ENCODE measurements at places on chromosomes 5 and 9.

DNA sequence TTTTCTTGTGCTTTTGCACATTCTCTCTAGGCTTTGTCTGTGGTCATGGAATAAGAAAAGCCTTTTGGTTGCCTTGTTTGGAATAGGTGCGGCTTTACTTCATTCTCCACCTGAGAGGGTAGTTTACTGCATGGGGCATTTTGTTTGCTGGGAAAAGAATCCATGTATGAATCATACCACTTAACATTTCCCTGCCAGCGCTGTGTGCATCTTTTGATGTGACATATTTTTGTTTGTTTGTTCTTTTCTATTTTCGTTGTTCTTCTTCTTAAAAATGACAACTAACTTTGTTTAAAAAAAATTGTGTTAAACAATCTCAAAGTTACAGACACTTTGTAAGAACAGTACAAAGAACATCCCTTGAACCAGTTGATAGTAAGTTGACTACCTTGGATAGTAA lies 113.2 kb downstream of the GCNT1 start:
- no peak for DNase-seq

GRCh38 chr9:111037708-111038330 lies 451 bp downstream of the LPAR1 start:
- no peak for DNase-seq

DNA sequence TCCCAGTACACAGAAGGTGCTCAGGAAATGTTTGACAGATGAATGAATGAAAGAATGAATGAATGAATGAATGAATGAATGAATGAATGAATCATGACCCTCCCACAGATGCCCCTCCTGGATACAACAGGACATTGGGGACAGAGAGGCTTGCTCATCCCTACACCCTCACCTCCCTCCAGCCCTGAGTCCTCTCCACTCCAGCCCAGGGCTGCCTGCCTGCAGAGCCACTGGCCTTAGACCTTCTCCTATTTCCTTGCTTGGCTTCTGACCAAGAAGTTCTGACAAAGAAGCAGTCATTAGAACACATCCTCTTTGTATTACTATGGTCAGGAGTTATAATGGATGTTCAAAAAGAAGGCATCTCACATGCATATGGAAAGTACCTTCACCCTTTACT lies 240.7 kb upstream of the DAPK1 start:
- DNase-seq: no peak

GRCh38 chr9:113185271-113185670 lies 34.5 kb downstream of the SLC31A2 start:
- no peak for DNase-seq

- DNase-seq: no peak
Measured at GRCh38 chr5:425714-426113, 17.3 kb upstream of the EXOC3 start.

GRCh38 chr9:88791105-88791805 lies 200.0 kb upstream of the S1PR3 start:
- DNase-seq: no peak

- no peak for DNase-seq
Measured at GRCh38 chr5:178281331-178281730, 48.7 kb upstream of the PHYKPL start.

DNA sequence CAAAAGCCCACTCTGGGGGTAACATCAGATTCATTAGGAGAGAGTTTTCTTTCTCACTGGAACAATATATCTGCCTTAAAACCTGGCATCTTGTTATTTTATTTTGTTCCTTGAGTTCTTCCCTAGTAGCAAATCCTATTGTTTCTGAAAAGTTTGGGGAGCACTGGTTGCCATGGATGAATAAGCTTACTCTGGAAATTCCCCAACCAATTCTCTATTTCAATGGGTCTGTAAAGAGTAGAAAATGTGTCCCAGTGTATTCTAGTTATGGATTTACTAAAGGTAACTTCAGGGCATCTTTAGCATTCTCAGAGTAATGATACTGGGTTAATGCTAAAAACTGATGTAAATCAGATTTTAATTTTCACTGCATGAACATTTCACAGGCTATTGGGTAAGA lies 94.2 kb upstream of the S1PR3 start:
- no peak for DNase-seq

GRCh38 chr9:86287013-86287412 lies 4.7 kb upstream of the ISCA1 start:
- no peak for DNase-seq

- no peak for DNase-seq
Measured at GRCh38 chr5:112119969-112120368, 299.1 kb downstream of the EPB41L4A start.

GRCh38 chr9:83459830-83460229 lies 78.4 kb downstream of the FRMD3 start:
- DNase-seq: no peak

- no peak for DNase-seq
Measured at GRCh38 chr5:158120760-158121159, 261.8 kb upstream of the CLINT1 start.

Measured in activated naive CD8-positive, alpha-beta T cell treated with anti-CD3 and anti-CD28 coated beads, Interleukin-2, amount 50 U/mL, for 16 hours (primary cell).